ENCODE measurements at places on chromosomes 2 and 18. TPM values are rescaled to one million over a fixed set of nuclear protein-coding genes. Genes with fewer than 3 reads are reported as not detected.

The ANKRD62 gene
- not detected for total RNA-seq

The ALLC gene
- total RNA-seq: not detected

The BZW1 gene
- 594 TPM for total RNA-seq

The KLHL41 gene
- 0.35 TPM for total RNA-seq

The OTX1 gene
- not detected for total RNA-seq

The IGFBP5 gene
- total RNA-seq: 1.4 TPM
